Naive B cell (primary cell): ENCODE measurements at places on chromosomes 2 and 18. TPM values are rescaled to one million over a fixed set of nuclear protein-coding genes. Genes with fewer than 3 reads are reported as not detected.

INHBB gene
- polyA plus RNA-seq: not detected

LONRF2 gene
- polyA plus RNA-seq: not detected

FOXD4L1 gene
- not detected for polyA plus RNA-seq

SCG2 gene
- polyA plus RNA-seq: 0.89 TPM

RFTN2 gene
- polyA plus RNA-seq: not detected

IL36G gene
- polyA plus RNA-seq: not detected

AMER3 gene
- not detected for polyA plus RNA-seq

RAX gene
- polyA plus RNA-seq: not detected

UGT1A8 gene
- not detected for polyA plus RNA-seq

CXCR2 gene
- polyA plus RNA-seq: 2.3 TPM

DSC3 gene
- not detected for polyA plus RNA-seq

IL1R2 gene
- polyA plus RNA-seq: not detected

DYNAP gene
- not detected for polyA plus RNA-seq

LHCGR gene
- polyA plus RNA-seq: not detected

KLF11 gene
- 13.8 TPM for polyA plus RNA-seq
